Calu3 (cell line): ENCODE measurements at places on chromosomes 5 and 9.

DNA sequence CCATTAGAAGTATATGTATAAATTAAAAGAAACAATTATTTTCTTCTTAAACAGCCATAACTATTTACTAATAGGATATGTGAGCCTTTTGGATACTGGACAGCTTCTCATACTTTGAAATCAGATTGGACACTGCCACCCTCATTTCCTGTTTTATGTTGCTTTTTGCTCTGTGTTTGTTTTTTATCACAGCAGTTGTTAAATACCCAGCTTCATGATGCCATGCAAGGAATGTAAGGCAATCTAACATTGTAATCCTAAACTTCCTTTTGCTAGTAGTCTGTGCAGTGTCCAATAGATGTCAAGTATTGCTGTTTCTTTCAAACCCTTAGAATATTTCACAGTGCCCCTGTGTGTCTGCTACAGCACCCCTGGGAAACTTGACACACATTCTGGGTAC, 56.2 kb downstream of the CNTLN start:
- no peak for DNase-seq

- no peak for DNase-seq
These were observed 177.2 kb downstream of the GADD45G start for GRCh38 chr9:89781838-89782540.

- DNase-seq = no peak
These were observed 136.4 kb downstream of the ZSWIM6 start for GRCh38 chr5:61468483-61468865.

DNA sequence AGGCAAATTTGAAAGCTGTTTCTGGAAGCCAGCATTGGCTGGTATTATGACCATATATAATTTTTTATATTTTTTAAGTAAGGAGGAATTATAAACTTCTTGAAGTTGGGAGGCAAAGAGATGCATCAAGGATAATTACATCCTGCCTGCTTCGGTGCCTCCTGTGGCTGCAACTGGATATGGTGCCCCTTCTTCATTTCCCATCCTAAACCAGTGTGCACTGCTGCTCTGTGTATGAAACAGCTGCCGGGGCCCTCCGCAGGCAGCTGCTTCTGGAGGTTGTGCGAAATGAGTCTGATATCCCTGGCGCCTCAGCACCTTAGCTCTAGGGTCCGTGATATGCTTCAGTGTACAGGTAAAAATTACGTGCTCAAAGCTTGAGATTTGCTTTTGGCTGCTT, 304.2 kb downstream of the ENC1 start:
- no peak for DNase-seq

DNA sequence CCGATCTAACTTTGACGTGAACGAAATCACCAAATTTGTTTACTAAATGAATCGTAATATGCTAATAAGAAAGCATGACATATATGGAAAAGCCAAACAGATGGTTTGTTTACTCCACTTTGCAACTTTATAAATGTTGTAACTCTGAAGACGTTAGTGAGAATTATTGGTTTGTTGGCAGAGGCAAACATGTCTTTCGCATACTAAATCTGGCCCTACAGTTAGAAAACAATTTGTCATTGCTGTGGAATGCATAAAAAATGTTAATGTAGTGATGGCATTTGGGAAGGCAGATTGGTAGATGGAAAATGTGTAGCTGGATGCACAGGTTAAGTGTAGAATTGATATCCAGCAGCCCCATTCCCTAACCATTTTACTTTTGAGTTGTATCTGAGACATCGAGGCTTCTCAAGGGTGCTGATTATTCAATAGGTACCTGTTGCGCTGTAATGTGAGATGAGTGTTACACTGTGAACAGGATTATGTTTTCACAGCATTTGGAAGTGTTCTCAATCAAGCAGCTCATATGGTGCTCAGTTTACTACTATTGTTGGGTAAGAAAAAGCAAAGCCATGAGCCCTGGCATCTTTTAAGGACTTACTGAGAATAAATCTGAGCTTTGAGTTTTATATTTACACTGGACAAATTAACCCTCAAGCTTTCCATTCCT, 444.8 kb downstream of the BNC2 start:
- DNase-seq = no peak

DNA sequence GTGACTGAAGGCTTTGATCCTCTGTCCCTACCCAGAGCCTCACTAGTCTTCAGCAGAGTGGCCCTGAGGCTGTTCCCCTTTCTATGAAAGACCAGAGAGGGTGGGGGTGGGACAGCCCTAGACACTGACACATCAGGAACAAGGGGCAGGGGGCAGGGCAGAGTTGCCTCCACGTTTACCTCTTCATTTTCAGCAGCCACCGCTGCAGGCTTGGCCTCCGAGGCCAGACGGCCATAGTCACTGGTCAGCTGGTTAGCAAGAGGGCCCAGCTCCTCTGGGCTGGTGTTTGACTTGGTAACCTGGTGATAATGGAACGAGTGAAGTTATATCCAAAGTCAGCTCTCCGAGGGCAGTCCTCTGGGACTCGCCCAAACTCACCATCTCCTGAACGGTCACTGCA, 15.6 kb upstream of the TPM2 start:
- DNase-seq = no peak

DNA sequence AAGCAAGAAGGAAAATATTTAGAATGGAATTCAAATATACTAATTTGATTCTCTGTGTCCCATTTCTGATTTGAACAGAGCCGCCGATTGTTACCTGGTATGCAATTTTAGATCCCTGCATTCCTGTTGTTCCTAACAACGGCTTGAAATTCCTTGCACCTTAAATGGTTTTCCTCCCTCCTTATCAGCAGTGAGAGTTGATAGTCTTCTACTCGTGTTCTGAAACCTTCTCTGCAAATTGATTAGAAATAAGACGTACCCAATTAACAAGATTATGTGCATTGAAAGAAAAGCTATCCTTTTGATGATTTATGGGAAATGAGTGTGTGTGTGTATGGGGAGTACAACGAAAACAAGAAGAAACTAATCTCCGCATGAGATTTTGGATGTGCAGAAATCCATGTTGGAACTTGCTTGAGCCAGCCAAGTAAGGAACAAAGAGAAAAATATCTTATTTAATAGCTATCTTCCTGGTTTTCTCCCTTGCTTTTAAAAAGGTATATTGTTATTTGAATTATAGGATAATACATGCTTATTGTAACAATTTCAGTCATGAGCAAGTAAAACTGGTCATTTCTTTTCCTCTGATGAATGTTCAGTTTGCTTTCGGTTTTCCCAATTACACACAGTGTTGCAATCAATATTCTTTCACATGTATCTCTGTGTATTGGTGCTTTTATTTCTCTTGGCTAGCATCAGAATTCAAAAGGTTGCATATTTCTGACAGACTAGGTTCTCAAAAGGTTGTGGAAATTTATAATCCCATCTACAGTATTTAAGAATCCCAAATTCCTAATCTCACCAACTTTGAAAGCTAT, 211.1 kb upstream of the ACTBL2 start:
- DNase-seq = peak; percentile 8

DNA sequence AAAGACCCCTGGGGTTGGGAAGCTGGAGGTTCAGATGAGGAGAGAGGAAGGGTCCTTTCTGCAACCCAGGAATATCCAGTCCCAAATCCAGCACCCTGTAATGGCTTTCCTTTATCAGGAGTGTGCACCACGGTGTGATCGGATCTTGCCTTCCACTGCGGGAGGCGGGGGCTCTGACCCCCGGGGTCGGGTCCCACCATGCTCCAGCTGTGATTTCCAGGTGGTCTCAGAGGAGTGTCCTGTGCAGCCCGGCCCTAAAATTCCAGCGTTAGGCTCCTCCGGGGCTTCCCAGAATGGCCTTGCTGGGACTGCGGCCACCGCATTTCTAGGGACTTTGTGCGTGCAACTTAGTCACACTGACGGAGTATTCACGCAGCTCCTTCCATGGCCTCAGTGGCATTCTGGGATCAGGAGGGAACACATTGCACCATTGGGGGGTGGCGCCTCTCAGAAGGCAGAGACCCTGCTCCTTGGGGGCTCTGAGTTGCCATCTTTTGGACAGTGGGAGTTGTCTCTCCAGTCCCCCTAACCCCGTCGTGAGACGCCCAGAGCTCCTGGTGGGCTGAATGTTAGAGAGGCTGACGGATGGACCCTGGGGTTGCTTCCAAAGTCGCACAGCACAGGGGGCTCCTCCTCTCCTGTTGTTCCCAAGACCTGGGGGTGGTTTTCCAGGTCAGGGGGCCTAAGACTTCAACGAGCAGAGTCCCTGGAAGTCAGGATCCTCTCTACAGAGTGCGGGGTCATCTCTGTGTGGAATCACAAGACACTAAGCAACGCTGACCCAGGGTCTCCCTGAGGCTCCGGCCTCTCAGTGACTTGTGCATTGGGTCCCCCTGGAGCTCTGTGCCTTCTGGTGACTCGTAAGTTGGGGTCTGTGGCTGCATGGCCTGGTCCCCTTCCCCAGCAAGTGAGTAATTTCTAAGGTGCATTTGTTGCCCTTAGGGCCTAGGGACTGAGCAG, 42.7 kb upstream of the IRX4 start:
- DNase-seq = no peak

GRCh38 chr5:126189862-126190261, 233.3 kb upstream of the GRAMD2B start:
- no peak for DNase-seq

DNA sequence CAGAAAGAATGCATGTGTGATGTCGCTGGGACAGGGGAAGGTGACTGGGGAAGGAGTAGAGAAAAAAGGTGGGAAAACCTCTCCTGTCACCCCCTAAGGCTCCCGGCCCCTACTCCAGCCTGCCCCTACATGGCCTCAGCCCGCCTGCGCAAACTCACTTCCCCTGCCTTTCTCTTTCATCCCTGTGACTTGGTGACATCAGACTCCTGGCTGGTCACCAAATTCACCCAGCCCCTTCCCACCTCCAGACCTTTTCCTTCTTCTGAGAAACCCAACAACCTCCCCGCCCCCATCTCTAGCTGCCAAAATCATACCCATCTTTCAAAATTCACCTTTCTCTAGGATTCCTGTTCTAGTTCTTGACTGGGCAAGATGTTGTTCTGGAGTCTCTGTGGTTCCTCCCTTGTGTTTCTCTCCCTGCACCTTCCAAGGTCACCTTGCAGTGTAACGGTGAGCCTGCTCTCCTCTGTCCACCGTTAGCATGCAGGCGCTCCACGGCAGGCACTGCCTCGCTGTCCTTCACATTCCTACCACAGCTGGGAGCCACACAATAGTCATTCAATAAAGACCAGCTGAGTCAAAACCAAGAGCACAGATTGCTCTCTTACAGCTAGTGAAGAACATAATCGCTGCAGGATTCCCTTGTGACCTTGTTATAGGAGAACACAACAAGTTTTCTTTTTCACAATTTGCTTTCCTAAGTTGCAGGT, 134.5 kb downstream of the FANCC start:
- DNase-seq = no peak

- DNase-seq = no peak
These were observed 355.4 kb downstream of the PDE4D start for GRCh38 chr5:59537961-59538749.

- DNase-seq = no peak
These were observed 170.6 kb upstream of the TRIM32 start for GRCh38 chr9:116516456-116516855.
